ENCODE measurements at places on chromosomes 2 and 18. TPM values are rescaled to one million over a fixed set of nuclear protein-coding genes. Genes with fewer than 3 reads are reported as not detected.

GRCh38 chr18:13797157-13797611, 26.8 kb upstream of the MC5R start:
- DNase-seq, result peak; percentile 84

- no peak for DNase-seq
These were observed 1.2 kb downstream of the TMEM200C start for GRCh38 chr18:5893956-5894610.

DNA sequence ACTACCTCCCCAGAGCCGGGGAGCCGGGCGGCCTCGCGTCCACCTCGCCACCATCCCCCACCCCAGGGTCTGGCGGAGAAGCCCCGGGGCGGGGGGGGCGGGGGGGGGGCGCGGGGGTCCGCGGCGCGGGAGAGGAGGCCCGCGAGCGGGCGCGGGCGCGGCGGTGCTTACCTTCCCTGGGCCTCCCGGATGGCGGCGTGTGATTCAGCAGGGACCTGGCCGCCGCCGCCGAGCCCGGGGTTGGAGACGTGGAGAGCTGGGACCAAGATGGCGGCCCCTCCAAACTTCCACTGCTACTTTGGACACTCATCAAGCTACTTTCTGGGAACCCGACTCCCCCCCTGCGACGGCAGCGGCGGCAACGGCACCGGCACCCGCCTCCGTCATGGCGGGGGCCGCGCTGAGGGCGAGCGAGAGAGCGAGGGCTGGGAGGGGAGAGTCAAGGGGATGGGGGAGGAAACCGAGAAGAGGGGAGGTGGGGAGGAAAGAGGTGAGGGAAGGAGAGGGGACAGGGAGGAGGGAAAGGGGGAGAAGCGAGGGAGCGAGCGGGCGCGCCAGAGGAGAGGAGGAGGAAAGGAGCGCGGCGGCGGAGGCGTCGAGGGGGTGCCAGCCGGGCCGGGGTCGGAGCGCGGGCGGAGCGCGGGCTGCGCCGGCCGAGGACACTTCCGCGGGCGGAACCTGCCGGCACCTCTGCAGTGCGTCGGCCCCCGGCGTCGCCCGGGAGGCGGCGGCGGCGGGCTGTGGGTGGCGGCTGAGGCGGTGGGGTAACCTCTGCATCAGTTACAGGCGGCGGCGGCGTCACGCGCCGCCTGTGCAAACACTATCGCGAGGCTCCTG, at the start of gene TLK1:
Gene TLK1 (minus strand): TSS at position 775 of the 837 bp plus-strand sequence. CDS start 465 bp downstream, at position 310.
- DNase-seq, result peak; percentile 73

- DNase-seq, result peak; percentile 33
These were observed 46.3 kb downstream of the PSD4 start for GRCh38 chr2:113219889-113220641.

DNA sequence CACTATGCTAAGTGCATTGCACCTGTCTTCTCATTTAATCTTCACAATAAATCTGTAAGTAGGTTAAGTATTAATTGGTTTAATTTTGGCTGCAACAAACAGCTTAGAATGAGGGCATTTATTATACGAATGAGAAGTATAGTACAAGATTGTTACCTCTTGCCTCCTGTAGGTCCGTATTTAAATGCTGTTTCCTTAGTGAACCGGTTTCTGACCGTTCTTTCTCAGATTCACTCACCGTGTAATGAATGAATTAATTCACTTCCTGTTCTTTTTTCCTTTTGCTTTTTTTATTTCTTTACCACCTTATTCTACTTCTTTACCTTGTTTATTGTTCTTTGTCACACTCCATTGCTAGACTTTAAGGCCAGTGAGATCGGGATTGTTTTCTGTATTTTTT, 153.8 kb upstream of the RASGRP3 start:
- no peak for DNase-seq

DNA sequence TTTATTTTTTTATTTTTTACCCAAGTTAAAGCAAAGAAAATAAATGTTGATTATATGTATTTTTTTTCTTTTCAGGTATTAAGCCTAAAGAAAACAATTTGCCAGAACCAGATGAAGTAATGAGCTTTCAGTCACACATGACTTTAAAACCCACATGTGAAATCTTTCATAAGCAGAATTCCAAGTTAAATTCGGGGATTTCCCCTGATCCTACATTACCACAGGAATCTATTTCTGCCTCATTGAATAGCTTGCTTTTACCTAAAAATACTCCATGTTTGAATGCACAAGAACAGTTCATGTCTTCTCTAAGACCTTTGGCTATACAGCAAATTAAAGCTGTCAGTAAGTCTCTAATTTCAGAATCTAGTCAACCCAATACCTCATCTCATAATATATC, 26.6 kb downstream of the GEN1 start:
- no peak for DNase-seq

DNA sequence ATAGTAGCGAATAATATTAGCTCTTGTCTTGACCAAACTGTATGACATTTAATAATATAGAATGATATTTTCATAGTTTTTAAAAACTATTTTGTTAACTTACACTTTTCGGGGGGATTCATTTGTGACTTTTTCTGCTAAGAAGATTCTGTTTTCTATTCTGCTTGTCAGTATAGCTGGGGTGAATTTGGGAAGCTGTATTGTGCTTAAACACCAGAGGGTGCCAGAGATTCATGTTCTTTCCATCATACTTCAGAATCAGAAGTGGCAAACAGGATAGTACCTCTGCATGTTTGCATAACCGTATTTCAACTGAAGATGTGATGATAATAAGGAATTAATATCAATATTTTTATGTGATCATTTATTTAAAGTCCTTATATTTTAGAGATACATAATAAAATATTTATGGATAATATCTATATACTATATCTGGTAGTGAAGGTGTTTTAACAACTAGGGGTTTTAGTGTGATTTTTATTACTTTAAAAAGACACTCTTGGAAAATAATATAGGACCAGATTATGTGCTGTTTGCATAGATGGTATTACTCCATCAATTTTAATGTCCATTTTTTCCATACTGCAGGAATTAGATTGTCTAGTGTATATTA, 81.0 kb downstream of the TAF4B start:
- DNase-seq, result peak; percentile 75

- no peak for DNase-seq
These were observed 13.2 kb downstream of the LRRFIP1 start for GRCh38 chr2:237640493-237640998.

DNA sequence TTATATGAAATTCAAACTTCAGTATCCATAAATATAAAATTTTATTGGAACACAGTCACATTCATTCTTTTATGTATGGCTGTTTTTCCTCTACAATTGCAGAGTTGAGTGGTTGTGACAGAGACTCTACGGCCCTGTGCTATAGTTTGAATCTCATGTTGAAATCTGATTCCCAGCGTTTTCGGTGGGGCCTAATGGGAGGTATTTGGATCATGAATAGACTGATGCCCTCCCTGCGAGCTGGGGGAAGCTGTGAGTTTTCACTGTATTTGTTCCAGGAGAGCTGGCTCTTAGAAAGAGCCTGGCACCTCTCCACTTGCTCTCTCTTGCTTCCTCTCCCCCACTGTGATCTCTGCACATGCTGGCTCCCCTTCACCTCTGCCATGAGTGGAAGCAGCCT, 1.7 kb downstream of the PFN4 start:
- DNase-seq, result no peak

GRCh38 chr2:100418406-100418962, 1.0 kb upstream of the CHST10 start:
- peak; percentile 42 for DNase-seq

- DNase-seq, result no peak
These were observed 58.0 kb downstream of the LINC00305 start for GRCh38 chr18:64090876-64091275.

GRCh38 chr2:73100956-73101355, 11.8 kb downstream of the RAB11FIP5 start:
- DNase-seq, result no peak

- no peak for DNase-seq
These were observed 161.0 kb downstream of the TPGS2 start for GRCh38 chr18:36667811-36668210.

GRCh38 chr2:9234680-9235146, 28.1 kb downstream of the ASAP2 start:
- peak; percentile 96 for DNase-seq

- no peak for DNase-seq
These were observed 20.8 kb downstream of the EIPR1 start for GRCh38 chr2:3356799-3357198.

- DNase-seq, result no peak
These were observed 19.4 kb upstream of the DNER start for GRCh38 chr2:229733611-229734245.

- no peak for DNase-seq
These were observed 3.4 kb downstream of the SLC66A2 start for GRCh38 chr18:79947881-79948610.

DNA sequence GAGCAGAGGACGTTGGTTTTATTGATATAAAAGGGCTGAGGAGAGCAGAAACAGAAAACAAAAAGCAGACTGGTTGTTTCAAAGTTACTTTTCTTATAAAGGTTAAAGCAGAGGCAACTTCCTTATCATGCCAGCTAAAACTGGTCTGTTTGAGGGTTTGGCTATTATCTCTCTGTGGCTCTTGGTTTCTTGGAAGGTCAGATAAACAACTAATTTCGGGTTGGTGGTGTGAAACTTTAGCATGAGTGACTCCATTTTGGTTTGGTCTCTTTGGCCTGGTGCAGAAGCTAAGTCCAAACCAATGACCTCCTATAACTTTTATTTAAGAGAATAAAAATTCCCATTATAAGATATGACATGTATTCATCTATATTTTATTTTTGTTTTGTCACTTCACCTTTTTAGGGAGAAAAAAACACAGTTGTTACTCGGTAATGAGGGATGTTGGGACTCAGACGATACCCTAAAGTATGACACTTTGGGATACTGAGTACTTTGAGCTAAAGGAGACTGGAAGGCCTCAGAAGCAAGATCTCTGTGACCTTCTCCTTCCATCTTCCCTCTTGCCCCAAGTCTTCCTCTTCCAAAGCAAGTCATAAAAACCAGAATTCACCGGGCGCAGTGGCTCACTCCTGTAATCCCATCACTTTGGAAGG, 23.3 kb downstream of the TNFAIP6 start:
- DNase-seq, result no peak

GRCh38 chr2:236548179-236548921, 21.3 kb upstream of the ACKR3 start:
- DNase-seq, result no peak

DNA sequence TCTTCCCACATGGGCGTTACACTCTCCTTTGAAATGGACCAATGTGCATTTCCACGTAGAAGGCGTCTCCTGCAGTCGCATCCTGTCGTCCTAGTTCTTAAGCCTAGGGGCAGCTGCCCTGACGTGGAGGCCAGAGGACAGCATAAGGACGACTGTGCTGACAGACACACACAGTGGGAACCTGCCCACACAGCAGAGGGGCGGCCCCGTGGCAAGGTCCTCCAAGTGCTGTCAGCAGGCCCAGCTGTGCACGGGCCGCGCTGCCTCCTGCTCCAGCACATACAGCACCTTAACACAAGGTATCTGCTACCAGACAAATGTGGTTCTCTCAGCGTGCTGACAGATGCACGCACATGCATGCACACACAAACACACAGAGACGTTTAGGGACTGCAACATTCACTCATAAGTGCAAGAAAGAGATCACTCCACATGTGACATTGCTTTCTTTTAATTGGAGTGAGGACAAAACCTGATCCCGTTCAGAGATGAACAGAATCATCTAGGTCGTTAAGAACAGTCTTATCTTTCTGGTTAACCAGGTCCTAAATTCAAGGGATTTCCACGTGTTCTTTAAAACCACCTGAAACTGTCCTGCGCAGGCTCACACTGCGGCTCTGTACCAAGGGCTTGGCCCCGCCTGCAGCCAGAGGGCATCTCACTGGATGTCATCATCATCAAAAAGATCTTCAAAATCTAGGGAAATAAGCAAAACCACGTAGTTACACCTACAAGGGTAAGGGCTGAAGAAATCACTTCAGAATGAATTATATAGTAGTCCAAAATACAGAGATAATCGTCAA, 5.5 kb downstream of the COPS9 start:
- no peak for DNase-seq

- no peak for DNase-seq
These were observed 2.8 kb upstream of the CYB5A start for GRCh38 chr18:74294526-74294925.

Gene SERPINB3
- total RNA-seq, result 5.6 TPM

Gene ARMC9
- total RNA-seq, result 23.4 TPM

Gene CCDC148
- total RNA-seq, result 0.46 TPM

Gene PLGLB2
- total RNA-seq, result 0.87 TPM

Gene IHH
- total RNA-seq, result 0.07 TPM

Gene SFTPB
- total RNA-seq, result not detected

Gene EFEMP1
- 59.6 TPM for total RNA-seq

Gene RAD51AP2
- total RNA-seq, result not detected

Gene ANKRD30B
- 0.51 TPM for total RNA-seq

Gene RAB27B
- 13.2 TPM for total RNA-seq

Gene TFPI
- 16.0 TPM for total RNA-seq

All from PC-3 (cell line).